Renal cortex interstitium (tissue), 15 donors: ENCODE measurements at places on chromosomes 1 and 21.
A peak's percentile ranks its signal among the peaks of the same experiment; 100 is the strongest.

- DNase-seq = peak; percentile 54
These were observed 51.7 kb downstream of the S1PR1 start for GRCh38 chr1:101288491-101288944.

GRCh38 chr1:118984722-118985639 lies 3.2 kb downstream of the TBX15 start:
- no peak for DNase-seq

DNA sequence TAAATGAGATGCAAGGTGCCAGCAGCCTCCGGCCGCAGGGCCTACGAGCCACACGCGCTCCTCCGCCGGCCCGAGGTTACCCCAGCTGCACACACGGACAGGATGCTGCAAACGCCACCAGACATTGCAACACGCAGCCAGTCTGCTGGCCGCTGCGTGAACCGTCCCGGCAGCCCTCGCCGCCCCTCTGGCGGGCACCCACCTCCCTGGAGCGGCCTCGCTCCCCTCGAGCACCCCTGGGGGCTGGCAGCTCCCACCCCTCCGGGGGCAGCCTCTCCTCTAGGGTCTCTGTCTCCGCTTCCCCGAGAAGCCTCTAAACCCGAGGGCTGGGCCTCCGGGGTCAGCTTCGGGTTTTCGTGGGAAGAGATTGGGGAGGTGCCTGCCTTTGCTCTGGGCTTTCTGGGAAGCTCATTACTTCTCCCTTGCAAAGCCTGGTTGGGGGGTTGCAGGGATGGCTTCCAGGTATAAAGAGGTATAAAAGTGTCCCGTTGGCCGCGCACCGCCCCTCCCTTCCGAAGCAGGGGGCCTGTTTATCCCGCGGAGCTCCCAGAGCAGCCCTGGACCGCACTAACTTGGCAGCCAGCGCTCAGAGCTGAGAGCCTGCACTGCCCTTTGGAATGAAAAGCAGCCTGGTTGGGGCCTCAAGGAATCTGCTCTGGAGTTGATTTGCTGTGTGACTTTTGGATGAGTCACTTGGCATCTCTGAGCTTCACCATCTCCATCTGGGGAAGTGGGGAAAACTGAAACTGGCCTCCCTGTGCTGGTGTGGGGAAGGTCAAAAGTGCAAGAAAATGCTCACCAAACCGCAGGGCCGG lies 21.8 kb downstream of the DHRS3 start:
- no peak for DNase-seq

DNA sequence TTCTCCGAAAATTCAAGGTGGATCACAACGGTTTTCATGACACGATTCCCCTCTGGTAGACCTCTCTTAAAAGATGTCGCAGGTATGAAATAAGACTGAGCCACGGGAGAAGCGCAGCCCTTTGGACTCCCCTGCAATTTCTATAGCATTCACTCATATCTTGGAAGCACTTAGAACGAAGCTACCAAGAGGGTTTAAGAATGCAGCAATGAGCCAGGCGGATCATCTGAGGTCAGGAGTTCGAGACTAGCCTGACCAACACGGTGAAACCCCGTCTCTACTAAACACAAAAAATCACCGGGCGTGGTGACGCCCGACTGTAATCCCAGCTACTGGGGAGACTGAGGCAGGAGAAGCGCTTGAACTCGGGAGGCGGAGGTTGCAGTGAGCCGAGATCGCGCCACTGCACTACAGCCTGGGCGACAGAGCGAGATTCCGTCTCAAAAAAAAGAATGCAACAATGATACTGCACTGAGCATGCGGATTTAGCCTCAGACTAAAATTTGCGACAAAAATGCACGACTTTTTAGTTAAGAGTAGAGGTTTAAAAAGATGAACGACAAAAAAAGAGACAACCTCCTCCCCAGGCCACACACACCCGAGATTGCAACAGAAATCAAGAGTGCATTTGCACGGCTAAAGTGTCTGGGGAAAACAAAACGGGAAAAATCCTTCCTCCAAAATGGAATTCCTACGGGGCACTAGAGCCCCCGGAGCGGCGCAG lies 743 bp downstream of the TOMM20 start:
- no peak for DNase-seq

GRCh38 chr1:64505232-64505943 lies 35.5 kb downstream of the CACHD1 start:
- no peak for DNase-seq

DNA sequence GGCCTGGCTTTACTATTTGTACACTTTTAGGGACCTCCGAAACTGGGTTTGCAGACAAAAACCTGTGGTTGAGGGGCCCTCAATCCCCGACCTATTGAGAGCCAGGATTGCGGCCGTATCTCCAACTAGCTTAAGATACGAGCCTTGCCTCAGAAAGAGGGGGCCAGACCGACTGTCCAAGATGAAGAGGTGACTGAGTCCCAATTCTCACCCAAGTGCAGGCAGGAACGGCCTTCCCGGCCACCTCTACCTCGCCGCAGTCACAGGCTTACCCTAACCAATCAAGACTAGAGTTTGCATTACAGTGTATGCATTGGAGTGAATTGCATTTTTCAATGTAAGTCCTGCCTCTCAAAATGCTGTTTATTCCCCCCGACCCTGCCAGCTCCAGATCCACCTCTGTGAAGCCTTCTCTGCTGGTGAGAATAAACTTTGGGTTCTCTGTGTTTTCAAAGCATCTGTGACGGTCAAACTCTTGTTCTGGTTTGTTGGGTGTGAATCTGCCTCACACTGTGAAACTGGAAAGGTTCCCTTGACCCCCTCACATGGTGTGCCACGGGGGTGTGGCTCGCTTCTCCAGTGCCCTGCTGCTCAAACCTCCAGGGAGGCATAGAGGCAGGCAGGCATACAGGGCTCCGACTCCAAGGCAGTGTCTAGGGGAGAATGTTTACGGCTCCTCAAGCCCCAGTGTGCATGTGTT lies 62.2 kb upstream of the WLS start:
- no peak for DNase-seq

- peak; percentile 54 for DNase-seq
These were observed 543 bp upstream of the KCNJ10 start for GRCh38 chr1:160070243-160071163.

DNA sequence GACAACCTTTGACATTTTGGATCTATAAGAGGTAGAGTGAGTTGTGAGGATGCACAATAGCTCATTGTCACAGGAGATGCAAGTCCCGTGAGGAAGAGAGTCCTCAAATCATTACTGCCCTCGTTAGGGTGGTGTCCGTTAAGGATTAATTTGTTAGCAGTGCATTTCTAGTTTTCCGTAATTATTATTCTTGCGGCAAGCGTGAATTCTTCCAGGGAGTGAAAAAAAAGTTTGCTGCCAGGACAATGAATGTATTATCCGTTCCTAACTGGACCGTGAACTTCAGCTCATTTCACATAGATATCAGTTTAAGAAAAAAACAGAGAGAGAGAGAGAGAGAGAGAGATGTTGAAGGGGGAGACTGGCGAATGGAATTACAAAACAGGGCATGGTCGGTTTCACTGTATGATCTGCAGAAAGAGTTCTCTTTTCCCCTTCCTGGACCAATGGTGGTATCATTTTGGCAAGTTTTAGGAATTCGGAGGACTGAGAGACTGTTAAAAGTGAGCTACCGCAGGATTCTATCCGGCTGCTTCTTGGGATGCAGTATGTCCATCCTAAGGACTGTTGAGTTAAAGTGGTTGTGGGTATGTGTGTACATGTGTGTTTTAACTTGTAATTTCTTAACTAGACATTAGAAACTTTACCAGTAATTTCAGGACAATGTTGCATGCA lies 216.0 kb upstream of the NFIA start:
- DNase-seq = no peak

DNA sequence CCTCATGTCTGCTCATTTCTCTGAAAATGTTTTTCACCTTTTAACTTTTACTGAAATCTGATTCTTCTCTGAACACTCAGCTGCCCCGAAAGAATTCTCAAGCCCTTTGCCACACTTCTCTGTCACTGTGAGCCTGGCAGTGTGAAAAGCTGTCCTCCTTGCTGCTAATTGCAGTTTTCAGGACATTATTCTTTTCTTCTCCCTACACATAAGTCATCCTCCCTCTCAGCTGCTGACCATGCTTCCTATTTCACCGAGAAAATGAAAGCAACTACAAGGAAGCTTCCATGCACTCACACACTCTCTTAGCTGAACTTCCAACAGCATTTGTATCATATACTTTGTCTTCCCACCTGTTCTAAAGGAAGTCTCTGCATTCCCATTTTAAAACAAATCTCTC lies 15.8 kb downstream of the OLFM3 start:
- no peak for DNase-seq

DNA sequence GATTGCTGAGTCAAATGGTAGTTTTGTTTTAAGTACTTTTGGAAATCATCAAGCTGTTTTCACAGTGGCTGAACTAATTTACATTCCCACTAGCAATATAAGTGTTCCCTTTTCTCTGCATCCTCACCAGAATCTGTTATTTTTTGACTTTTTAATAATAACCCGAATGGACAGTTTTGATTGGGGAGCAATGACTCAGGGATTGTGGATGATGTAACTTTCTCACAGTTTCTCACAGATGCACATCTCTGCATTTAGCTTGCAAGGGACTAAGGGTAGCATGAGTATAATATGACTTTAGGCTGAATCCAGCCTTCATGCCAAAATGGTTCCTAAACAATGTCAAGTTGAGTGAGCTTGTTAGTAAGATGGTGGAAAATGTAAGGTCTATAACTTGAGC lies 90.2 kb downstream of the C4BPA start:
- DNase-seq = no peak

GRCh38 chr1:61182049-61182448 lies 99.7 kb downstream of the NFIA start:
- no peak for DNase-seq

- no peak for DNase-seq
These were observed 1.5 kb downstream of the CSDE1 start for GRCh38 chr1:114756009-114756892.

- no peak for DNase-seq
These were observed 4.8 kb upstream of the ASB17 start for GRCh38 chr1:75937034-75937433.

DNA sequence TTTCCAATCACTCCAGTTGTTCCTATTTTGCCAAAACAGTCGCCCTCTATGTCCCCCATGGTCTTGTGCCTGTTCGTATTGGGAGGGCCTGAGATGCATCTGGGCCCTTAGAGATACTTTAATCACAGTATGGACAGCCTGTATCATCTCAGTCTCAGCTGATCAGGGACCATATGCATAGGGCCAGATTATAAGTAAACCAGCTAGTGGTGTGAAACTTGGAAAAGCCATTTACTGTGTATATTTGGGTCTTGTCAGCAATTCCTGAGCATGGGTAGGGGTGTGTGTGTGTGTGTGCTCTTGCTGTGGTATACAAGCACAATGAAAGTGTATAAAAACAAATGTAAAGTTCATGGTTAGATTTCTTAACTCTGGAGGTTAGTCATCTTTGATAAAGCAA lies 22.8 kb downstream of the SH3BGR start:
- DNase-seq = no peak
